Stimulated activated CD4-positive, alpha-beta T cell treated with anti-CD3 and anti-CD28 coated beads, Interleukin-1b, Interleukin-23, amount 100 ng/mL, for 24 hours (primary cell): ENCODE measurements at places on chromosomes 13 and 19.

DNA sequence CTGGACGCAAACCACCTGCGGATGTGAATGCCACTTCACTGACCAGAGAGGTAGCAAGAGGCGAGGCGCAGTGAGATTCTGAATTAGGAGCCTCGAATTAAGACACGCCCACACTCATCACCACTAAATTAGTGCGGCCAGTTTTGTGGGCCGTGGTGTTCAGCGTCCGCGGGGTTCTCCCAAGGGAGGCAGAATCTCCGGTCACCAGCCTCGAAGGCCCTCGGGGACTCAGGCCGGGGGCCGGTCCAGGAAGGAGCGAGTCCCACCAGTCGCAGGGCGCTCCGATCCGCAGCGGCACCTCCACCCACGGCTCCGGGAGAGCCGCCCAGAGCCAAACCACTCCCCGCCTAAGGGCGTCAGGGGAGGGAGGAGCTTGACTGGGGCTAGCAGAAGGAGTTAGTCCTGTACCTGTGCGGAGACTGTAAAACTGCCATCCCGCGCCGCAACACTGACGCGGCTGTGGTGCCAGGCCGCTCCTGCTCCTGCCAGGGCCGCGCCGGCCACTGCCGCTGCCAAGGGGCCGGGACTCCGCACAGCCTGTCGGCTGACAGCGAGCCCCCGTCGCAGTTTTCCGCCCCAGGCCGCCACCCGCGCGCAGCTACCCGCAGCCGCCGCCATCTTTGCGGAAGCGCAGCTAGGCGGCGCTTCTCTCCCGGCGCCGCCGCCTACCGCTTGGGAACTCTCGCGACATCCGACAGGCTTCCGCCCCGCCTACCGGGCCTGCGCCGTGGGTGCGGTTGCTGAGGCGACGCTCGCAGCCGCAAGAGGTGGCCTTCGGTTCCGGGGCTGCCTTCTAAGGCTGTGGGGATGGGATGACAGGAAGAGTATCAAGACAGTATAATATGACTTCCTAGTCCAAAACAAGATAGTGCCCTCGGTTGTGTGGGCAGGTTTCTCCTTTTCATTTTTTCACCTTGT is at the start of gene MICU2:
TSS of gene MICU2 (minus strand) at position 640 of the 918 bp plus-strand sequence. CDS start at position 618, 22 bp downstream.
- DNase-seq: peak; percentile 91

DNA sequence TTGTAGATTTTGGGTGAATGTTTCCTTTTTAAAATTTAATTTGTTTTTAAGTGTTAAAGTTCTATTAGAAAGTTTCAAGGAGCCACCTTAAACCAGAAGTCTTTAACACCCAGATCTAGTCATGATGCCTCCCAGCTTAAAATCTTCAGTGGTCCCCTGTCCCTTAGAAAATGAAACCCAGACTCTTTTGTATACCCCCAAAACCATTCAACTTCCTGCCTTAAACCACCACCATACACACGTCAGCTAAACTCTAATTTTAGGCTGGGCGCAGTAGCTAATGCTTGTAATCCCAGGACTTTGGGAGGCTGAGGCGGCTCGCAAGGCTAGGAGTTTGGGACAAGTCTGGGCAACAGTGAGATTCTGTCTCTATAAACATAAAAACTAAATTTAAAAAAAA is 37.9 kb downstream of the N4BP2L1 start:
- no peak for DNase-seq

DNA sequence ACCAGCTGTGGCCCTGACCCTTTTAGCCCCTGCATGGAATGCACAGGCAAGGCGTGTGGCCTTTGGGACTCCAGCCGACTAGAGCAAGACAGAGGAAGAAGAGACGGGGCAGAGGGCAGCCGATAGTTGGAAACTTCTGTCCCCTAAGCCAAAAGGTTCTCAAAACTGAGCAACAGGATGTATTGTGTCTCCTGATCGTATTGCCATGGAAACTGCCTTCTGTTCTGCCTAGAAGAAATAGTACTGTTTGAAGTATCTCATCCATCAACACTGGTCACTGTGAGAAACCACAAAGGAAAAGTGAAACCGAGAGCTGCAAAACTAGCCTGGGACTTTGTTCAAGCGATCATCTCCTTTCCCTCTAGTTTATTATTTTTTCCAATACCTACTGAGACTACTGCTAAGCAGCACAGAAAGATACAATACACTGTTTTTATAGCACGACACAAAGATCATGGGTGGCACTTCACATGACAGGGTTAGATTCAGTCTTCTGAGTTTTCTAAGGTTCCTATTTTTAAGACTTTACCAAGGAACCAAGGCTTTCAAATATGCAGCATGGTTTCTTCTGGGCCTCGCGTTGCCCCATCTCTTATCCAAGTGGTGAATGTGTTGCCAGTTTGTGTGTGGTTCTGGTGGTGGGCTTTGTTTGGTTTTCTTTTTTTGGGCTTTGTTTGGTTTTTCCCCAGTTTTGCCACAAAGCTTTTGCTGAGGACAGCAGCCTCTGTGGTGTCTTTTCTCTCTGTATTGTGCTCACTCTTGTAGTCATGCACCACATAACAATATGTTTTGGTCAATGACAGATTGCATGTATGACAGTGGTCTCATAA is 49.3 kb upstream of the GPR183 start:
- no peak for DNase-seq

DNA sequence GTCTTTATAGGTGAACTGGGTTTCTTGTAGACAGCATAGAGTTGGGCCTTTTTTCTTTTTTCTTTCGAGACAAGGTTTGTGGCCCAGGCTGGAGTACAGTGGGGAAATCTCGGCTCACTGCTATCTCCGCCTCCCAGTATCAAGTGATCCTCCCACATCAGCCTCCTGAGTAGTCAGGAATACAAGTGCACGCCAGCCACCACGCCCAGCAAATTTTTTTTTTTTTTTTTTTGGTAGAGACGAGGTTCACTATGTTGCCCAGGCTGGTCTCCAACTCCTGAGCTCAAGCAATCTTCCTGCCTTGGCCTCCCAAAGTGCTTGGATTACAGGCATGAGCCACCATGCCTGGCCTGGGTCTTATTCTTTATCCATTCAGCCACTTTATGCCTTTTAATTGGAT is 5.1 kb upstream of the CALM3 start:
- DNase-seq: no peak

DNA sequence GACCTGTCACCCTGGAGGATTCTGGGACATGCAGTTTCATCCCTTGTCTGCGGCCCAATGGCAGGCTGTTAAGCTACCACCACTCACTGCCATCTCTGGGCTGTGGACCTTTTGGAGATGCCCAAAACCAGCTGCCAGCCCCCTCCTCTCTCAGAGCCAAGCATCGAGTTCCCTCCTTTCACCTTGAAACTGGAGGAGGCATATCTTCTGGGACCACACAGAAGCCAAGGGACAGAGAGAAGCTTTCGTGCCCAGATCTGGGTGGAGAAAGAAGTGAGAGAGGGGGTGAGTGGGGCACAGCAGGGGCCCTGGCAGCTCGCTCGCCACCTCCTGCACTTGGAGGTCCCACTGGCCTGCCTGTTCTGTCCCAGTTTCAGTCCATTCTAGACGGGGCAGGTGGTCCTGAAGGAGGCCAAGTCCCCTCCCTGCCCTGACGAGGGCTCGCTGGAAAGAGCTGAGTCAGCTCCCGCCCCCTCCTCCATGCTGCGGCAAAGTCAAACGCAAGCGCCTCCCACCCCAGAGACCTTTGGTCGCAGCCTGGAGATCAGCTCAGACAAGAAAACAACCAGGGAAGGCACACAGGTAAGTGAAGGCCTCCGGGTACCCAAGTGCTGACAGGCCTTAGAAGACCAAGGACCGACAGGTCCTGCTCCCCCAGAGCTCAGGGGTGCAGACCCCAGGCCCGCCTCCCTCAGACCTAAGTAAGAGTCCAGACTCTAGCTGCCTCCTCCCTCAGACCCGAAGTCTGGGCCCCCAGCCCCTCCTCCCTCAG is 3.8 kb downstream of the BCAT2 start:
- no peak for DNase-seq

- DNase-seq: no peak
These were observed 2.6 kb upstream of the PEPD start for GRCh38 chr19:33524024-33524664.
